ENCODE measurements at places on chromosomes 11 and 22.

GRCh38 chr11:10502770-10503169, 38.2 kb downstream of the RNF141 start:
- no peak for DNase-seq

DNA sequence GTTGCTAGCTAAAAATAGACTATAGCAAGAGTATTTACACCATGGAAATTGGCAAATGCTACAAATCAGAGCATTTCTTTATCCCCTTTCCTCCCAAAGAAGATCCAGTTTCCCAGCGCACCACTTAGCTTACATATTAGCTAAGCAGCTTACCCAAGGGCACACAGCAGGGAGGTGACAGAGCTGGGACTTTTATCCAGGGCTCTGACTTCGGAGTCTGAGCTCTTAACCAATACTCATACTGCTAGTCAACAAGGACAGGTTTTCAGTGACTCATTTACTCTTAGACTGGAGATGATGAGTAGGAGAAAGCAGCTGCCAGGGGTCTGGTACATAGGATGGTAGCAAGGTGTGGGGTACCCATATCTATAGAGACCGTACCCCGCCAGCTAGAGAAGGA, 38.4 kb downstream of the NAV2 start:
- no peak for DNase-seq

GRCh38 chr11:8223513-8223900, 40.2 kb downstream of the LMO1 start:
- DNase-seq: no peak

DNA sequence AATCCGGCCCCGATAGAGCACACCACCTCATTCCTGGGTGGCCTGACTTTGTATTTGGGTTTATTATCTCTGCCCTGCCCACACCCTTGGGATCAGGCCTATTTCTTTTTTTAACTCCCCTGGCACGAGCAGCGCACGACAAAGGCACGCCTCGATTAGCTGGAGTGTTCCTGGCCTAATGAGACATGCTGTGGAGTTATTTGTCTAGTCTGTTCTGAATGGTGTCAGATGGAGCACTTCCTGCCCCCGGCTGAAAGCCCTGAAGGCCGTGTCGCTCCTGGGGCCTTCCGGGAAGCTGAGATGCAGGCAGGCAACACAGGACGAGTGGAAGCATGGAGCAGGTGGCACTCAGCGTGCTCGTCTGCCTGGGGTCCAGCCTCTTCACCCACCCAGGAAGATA, 47.1 kb downstream of the LARGE1 start:
- DNase-seq: no peak

GRCh38 chr11:122796128-122796717, 42.1 kb upstream of the CRTAM start:
- peak; percentile 76 for DNase-seq

DNA sequence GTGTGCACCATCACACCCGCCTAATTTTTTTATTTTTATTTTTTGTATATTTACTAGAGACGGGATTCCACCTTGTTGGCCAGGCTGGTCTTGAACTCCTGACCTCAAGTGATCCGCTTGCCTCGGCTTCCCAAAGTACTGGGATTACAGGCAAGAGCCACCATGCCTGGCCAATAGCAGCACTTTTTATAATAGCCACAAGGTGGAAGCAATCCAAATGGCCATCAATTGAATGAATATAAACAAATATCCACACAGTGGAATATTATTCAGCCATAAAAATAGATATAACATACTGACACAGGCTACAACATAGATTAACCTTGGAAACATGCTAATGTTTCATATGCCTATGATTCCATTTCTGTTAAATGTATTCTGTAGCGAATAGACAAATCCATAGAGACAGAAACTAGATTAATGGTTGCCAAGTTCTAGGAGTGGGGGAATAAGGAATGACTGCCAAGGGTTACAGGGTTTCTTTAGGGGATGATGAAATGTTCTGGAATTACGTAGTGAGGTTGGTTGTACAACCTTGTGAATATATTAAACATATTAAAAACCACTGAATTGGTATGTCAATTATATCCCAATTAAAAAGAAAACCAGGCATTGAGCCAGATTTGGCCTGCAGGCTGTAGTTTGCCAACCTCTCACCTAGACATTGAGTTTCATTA, 4.8 kb downstream of the VPS51 start:
- DNase-seq: no peak
